ENCODE measurements at places on chromosomes 7 and 10. TPM values are rescaled to one million over a fixed set of nuclear protein-coding genes. Genes with fewer than 3 reads are reported as not detected.
A peak's percentile ranks its signal among the peaks of the same experiment; 100 is the strongest.

- H3K36me3 ChIP-seq = no peaks in the 10 kb centered on the region
- H3K4me1 ChIP-seq = peaks cover 18% of the 10 kb centered on the region
- peak overlapping the region; percentile 75 for H3K27ac ChIP-seq
- H3K4me3 ChIP-seq = peak overlapping the region; percentile 16
These were observed 96.3 kb downstream of the ALOX5 start for GRCh38 chr10:45470098-45471012.

DNA sequence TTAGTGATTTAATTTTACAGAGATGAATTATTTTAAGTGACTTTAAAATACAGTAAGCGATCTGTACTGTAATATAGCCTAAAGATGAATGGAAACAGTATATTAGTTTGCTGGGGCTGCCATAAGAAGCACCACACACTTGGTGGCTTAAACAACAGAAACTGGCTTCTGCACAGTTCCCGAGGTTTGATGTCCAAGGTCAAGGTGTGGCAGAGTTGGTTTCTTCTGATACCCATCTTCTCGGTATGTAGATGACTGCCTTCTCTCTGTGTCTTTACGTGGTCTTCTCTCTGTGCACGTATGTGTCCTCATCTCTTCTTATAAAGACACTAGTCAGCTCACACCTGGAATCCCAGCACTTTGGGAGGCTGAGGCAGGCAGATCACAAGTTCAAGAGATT is 64.0 kb upstream of the KMT2E start:
- H3K4me3 ChIP-seq = peak overlapping the region; percentile 35
- peaks cover 56% of the 10 kb centered on the region for H3K4me1 ChIP-seq
- DNase-seq = no peak
- peaks cover 2% of the 10 kb centered on the region for H3K27me3 ChIP-seq
- H3K36me3 ChIP-seq = peaks cover 65% of the 10 kb centered on the region
- H3K27ac ChIP-seq = peak overlapping the region; percentile 45

DNA sequence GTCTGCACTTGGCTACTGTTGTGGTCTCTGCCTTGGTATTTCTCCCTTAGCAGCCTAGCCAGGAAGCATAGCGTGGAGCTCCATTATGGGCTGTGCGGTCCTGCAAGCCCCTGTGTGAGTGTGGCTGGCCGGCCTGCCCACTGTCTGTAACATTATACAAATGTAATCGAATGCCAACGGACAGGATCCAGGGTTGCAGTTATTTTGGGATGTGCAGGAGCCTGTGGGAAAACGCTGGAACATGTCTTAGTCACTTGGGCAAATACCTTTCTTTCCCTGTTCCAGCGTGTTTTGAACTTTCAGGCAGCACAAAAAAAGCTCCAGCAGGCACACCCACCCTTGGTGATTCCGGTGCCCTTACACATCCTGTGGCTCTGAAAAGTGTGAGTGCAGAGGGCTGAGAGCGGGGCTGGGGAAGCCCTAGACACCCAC is 29.5 kb downstream of the BAG3 start:
- no peak overlapping the region for H3K4me3 ChIP-seq
- peaks cover 2% of the 10 kb centered on the region for H3K27me3 ChIP-seq
- H3K4me1 ChIP-seq = peaks cover 21% of the 10 kb centered on the region

- peaks cover 2% of the 10 kb centered on the region for H3K36me3 ChIP-seq
- peaks cover 9% of the 10 kb centered on the region for H3K4me1 ChIP-seq
- no peak overlapping the region for H3K4me3 ChIP-seq
These were observed 131.2 kb downstream of the RALA start for GRCh38 chr7:39754326-39755120.

DNA sequence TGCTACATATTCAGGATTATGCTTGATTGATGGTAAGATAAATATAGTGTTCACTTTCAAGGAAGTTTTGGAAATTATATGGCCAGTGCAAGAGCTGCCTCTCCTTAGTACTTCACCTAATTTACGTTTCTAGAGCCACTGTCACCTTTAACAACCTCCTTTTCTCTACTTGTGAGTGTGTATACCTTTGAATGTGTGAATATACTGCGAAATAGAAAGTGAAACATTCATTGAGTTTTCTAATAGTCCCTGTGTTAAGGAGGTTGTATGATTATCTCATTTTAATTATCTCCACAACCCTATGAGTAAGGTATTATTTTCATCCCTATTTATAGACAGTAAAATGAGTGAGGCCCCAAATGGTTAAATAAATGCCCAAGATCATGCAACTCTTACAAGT is 1050.5 kb downstream of the XPNPEP1 start:
- no peaks in the 10 kb centered on the region for H3K4me1 ChIP-seq
- no peak for DNase-seq
- H3K27me3 ChIP-seq = no peaks in the 10 kb centered on the region
- no peaks in the 10 kb centered on the region for H3K36me3 ChIP-seq
- H3K27ac ChIP-seq = no peak overlapping the region

DNA sequence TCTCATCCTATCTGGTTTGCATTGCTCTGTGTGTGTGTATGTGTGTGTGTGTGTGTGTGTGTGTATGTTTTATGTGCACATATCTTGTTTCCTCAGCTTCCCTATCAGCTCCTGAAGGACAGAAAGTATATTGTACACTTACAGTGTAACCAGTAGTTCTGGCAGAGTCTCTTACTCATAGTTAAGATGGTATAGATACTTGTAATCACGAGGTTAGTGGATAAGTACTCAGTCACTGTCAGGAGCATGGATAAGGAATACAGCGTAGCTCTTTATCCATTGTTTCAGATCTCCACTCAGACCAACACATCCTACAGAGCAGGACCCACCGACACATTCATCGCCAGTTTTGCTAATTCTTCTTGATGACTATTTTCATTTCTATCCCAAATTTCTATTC is 275.0 kb downstream of the TSPAN12 start:
- no peaks in the 10 kb centered on the region for H3K4me1 ChIP-seq
- no peak overlapping the region for H3K4me3 ChIP-seq

- DNase-seq = no peak
- no peak overlapping the region for H3K4me3 ChIP-seq
- no peaks in the 10 kb centered on the region for H3K4me1 ChIP-seq
- H3K27ac ChIP-seq = no peak overlapping the region
These were observed 384.4 kb upstream of the AUTS2 start for GRCh38 chr7:69213878-69214277.

Gene UCMA
- total RNA-seq = not detected

Gene ITPRID1
- total RNA-seq = not detected

Gene SLC16A12
- not detected for total RNA-seq

Gene FOXI2
- not detected for total RNA-seq

All from activated CD4-positive, alpha-beta T cell treated with anti-CD3 and anti-CD28 coated beads, Interleukin-2, amount 10 ng/mL, durations not matched to agents 24 days and 14 days (primary cell).